Mesothelial cell of epicardium (in vitro differentiated cells): ENCODE measurements at places on chromosomes 13 and 19.

DNA sequence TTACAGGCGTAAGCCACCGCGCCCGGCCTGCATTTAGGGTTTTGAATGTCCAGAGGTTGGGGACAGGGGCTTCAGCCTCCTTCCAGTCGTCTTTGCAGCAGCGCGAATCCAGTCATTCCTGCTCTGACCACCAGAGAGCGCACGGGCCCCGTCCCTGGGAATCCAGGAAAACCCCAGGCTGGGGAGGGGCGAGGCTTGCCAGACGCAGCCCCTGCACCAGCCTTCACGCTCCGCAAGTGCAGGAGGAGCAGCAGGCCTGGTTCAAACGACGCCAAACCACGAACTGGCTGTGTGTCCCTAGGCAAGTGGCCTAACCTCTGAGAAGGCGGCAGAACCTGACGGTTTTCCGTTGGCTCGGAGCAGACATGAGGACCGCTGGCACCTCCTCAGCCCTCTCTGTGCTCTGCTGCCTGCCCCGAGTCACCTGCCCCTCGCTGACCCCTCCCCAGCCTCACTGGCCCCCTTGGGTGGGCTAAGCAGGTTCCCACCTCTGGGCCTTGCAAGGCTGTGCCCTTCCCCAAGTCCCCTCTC is 2.0 kb upstream of the RNF126 start:
- DNase-seq = peak; percentile 78

DNA sequence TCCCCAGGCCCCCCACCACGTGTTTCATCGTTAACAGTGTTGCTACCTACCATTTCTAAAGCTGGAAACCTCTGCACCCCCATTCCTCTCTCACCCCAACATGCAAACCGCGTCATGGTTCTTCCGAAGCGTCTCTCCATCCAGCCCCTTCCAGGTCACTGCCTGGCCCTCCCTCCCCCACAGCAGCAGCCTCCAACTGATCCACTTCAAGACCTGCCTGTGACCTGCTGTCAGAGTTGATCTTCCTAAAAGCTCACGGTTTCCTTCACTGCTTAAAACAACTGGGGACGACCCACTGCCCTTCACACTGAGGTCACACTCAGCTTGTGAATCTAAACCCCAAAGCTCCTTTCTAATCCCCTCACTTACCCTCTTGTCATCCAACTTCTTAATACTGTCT is 47.7 kb downstream of the STK24 start:
- no peak for DNase-seq

DNA sequence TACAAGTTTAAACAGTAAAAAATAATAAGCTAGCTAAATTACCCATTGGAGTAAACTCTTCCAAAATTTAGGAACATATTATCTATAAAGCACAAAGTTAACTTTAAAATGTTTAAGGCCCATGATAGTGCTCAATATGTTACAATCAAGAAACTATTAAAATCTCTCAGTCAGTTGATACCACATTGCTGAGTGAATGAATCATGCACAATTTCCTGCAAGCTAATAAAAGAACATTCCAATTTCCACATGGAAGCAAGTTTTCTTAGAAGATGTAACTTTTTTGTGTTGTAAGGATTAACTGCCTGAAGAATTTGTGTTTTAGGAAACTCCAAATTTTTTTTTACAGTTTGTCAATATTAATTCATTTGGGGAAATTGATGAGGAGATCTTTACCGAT is 666.6 kb downstream of the SLITRK1 start:
- DNase-seq = no peak

- no peak for DNase-seq
Observed at GRCh38 chr13:113292021-113292862, 4.8 kb upstream of the LAMP1 start.

DNA sequence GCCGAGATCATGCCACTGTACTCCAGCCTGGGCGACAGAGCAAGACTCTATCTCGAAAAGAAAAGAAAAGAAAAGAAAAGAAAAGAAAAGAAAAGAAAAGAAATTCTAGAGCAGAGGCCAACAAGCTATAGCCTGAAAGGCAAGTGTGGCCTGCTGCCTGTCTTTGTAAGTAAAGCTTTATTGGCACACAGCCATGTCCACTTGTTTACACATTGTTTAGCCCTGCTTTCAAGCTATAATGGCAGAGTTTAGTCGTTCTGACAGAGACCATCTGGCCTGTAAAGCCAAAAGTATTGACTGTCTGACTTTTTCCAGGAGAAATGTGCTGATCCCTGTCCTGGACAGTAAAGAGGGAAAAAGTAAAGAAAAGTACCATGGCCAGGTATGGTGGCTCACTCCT is 18.3 kb downstream of the NWD1 start:
- no peak for DNase-seq

DNA sequence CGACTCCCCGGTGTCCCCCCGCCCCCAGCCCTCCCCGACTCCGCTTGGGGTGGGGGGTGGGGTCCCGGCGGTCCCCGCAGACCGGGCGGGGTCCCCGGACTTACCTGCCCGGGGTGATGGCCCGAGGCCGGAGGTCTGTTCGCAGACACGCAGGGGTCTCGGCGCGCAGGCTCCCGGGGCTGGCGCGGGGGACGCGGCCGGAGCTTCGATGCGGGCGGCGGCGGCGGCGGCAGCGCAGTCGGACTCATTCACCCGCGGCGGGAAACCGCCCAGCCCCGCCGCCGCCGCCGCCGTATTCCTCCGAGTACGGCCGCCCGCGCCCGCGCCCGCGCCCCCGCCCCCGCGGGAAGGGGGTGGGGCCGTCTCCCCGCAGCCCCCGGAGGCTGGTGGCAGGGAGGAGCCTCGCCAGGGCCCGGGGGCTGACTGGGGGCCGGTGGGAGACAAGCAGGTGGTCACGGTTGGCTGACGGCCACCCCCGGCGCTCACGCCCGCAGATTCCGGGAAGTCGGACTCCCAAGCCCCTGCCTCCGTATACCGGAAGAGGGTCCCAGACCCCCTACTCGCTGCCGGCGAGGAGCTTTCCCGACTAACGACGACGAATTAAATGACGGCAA is at the start of gene C2CD4C:
C2CD4C (minus strand) TSS at position 246 of the 614 bp plus-strand sequence. CDS start 786 bp downstream, outside the sequence.
- no peak for DNase-seq

DNA sequence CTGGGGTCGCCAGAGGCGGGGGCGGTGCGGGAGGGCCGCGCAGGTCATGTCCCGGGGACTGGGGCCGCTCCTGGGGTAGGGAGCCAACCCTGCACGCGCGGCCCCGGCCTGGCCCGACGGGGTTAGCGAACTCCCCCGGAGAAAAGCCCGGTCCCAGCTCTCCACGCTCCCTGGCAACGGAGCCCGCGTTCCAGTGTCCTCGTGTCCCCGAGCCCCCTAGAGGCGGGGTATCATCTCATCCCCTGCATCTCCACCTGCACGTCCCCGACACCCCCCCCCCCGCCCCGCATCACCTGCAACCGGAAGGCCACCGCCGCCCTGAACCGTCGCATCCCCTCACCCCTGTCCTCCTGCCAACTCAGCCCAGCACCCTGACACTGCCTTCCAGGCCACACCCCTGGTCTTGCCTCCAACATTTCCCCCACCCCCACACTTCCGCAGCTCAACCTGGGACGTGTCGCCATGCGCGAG is 2.7 kb downstream of the WDR88 start:
- no peak for DNase-seq

DNA sequence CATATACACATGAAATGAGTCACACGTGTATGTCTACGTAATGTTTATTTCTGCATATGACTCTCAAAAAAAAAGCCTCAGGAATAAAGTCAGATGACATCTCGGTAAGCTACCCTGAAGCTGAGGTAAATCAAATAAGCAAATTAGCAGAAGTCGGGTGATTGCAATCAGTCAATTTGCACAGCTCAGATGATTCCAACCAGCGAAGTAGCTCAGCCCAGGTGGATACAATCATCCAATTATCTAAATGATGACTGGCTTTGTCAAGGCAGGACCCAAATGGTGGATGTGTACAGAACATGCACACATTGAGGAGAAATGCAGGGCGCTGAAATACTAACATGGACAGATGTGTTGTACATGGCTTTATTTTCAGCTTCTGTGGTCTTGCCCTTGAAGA is 148.5 kb downstream of the ZNF486 start:
- no peak for DNase-seq

DNA sequence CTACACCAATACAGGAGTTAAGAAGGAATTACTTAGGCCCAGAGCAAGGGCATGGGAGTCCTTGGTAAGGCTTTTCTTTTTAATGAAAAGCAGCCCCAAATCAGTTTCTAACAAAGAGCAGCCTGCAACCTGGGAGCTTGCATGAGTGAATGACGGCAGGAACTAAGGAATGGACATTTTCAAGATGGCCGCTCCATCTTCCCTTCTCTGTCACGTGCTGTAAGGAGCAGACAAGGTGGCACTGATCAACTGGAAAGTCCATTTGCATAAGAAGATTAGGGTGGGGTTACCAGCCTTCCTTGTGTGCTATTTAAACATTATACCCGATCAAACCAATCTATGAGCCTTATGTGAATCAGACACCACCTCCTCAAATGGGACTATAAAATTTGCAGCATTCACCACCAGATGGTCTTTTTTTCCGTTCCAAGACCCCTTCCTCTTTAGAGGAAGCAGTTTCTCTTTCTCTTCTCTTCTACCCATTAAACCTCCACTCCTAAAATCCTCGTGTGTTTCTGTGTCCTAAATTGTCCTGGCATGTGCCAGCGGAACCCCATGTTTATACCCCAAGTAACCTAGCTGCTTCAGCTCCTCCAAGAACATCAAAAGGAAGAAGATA is 2.8 kb upstream of the SIGLECL1 start:
- no peak for DNase-seq

GRCh38 chr13:23718996-23719395 is 148.8 kb downstream of the TNFRSF19 start:
- no peak for DNase-seq

- DNase-seq = no peak
Observed at GRCh38 chr13:83733293-83733692, 149.0 kb downstream of the SLITRK1 start.

DNA sequence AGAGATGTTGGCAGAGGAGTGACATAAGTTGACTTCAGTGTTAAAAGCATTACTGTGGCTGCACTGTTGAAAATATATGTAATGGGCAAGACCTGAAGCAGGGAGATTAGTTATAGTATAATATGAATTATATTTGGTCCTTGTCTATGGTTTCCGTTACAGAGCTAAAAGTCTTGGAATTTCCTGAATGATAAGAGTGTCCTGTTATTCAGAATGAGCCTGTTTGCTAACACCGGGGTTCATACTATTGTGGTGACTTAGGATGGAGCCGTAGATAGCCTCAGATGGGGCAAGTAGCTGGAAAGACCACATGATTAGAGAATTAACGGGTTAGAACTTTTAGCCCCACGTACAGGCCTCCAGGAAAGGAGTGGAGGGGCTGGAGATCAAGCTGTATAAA is 5.7 kb downstream of the USPL1 start:
- DNase-seq = no peak

GRCh38 chr19:8481616-8482015 is 20.8 kb downstream of the PRAM1 start:
- no peak for DNase-seq

GRCh38 chr19:46958532-46958931 is 61.1 kb upstream of the NPAS1 start:
- no peak for DNase-seq

DNA sequence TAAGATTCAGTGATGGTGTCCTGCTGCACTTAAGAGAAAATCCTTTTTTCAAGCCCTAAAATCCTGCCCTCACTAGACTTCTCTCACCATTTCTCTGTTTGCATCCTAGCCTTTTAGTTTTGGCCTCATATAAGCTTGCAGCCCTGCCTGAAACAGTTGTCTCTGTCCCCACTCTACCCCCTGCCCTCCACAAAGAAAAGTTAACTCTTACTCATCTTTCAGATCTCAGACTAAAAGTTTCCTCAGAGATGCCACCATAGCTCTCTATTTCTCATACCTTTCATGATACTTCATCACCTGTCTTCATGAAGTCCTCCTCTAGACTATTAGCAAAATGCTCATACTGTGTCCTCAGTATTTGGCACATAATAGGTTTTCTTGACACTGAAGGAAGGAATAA is 33.1 kb downstream of the ITM2B start:
- DNase-seq = no peak

- no peak for DNase-seq
Observed at GRCh38 chr13:33489563-33489962, 204.0 kb upstream of the STARD13 start.

DNA sequence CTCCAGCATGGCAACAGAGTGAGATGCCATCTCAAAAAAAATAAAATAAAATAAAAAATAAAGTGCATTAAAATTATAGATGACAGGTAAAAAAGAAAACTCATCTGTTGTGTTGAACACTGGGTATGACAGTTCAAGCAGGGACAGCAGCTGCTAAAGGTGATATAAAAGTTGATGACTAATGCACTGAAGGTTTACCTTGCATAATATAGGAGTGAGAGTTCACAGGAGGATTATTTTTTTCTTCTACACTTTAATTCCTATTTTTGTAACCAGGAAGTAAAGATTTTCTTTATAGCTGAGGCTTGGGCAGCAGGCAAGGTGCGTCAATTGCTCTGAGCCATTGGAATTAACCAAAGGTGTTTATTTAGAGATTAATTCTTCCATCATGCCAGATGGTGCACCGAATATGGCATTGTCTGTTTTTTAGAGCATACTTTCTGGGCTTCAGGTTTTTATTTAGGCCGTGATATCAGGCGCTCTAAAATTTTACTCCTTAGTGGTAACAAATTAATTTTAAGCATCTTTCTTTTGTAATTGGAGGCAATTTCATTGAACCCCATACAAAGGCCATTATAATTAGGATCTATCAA is 337.0 kb upstream of the SLC10A2 start:
- DNase-seq = no peak

DNA sequence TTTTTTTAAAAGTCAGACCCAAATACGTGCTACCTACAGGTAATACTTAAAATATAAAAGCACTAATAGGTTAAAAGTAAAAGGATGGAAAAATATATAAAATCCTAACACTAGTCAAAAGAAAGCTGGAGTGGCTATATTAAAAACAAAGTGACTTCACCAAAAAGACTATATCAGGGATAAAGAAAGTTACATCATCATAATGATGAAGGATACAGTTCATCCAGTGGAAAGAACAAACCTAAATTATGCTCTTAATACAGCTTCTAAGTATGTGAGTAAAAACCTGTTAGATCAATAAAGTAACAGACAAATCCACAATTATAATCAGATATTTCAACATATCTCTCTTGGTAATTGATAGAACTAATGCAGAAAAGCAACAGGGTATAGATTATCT is 1.1 kb upstream of the ZNF780B start:
- no peak for DNase-seq

- no peak for DNase-seq
Observed at GRCh38 chr19:57436417-57436816, 1.3 kb downstream of the ZNF749 start.

GRCh38 chr13:50797091-50797490 is 46.4 kb downstream of the DLEU7 start:
- DNase-seq = no peak

DNA sequence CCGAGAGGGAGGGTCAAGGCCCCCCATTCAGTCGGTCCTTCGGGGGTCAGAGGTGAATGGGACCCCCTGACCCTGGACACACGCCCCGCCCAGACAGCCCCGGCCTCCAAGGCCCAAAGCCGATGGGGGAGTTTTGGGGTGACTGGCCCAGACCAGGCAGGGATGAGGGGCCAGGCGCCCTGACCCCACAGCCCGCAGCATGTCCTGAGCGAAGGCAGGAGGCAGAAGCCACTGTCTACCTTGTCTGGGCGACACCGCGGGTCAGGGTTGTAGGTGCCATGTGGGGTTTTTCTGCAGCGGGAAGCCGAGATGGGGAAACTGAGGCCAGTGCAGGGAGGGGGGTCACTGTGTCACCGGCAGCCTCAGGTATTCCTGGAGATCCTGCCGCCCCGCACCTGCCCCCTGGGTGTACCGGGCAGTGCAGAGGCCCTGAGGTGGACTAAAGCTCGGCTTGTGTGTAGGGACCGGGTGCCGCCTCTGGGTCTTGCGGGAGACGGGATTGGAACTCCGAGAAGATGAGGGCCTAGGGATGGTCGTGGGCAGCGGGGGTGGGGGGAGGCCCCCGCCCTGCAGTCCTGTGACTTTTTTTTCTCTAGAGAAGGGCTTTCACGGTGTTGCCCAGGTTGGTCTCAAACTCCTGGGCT is 8.5 kb downstream of the ARID3A start:
- DNase-seq = no peak
